ENCODE measurements at places on chromosomes 7 and 10.

DNA sequence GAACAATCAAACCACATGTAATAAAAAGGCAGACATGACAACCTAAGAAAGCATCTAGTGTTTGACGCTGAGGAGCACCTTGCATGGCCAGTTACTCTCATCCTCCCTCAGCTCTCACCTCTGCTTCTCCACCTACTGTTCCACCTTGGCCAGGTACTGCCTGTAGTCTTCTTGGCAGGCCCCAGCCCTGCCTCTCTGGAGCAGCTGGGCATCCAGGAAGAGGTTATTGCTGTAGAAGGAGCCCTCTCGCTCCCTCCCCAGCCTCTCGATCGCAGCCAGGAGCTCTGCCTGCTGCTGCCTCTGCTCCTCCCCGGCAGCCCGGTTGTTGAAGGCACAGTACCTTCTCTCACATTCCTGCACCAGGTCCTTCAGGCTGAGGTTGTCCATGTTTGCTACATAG is 9.7 kb downstream of the GIMAP5 start:
- DNase-seq, result no peak

DNA sequence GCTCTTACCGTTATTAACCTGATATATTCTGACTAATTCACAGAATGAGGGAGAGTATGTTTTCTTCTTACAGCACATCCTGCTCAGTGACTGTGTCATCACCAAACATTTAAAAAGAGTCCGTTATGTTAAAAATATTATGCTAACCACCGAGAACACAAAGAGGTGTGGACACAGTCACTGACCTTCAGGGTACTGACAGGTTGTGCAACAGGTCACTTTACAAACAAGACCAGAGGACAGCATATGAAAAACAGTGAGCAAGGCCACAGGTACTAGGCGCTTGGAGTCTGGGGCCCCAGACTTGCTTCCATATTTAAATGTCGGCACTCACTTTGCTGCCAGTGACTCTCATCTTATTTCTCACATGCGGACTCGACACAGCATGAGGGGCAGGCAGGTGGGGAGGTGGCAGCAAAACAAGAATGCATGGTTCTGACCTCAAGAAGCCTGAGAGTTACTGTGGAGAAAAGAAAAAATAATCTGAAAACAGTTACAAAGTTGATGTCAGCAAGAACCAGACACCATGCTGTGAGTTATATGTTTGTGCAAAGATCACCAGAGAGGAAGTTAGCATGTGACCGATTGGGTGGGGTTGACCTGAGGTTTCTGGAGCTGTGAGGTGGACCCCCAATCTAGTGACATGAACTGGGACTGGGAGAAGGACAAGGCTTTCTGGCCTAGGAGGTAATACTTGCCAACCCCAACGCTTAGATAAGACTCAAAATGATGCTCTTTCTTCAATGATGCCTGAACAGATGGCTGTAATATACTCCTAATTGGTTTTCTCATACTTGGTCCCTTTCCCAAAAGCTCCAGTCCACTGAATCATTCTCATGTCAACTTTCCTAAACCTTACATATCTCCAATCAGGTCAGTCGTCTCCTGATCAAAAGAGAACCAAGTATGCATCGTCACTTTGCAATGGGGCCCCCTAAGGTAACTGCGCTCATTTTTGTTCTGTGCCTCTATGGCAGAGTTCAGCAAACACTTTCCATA is 102.4 kb downstream of the HIPK2 start:
- DNase-seq, result no peak

GRCh38 chr7:158460665-158461064 is 127.0 kb downstream of the PTPRN2 start:
- DNase-seq, result no peak

DNA sequence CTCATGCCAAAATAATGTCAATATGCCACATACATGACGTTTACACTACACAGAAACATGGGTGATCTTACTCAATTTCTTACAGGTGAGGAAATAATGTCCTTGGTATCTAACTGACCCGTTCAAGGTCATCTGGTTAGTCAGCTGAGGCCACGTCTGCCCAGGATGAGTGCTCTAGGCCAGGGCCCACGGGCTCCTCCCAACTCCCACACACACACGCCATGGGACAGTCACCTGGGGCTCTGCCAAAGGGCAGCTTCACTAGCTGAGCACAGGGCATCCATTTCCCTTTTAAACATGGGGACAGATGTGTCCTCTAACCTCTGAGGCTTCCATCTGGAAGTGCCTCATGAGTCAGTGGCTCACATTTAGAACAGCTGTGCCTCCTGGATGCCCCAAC is 123.9 kb downstream of the TNS3 start:
- DNase-seq, result no peak

GRCh38 chr7:121041516-121042148 is 53.1 kb downstream of the CPED1 start:
- DNase-seq, result no peak

- no peak for DNase-seq
These were observed 91.8 kb downstream of the SH3PXD2A start for GRCh38 chr10:103763374-103764202.
